ENCODE measurements at places on chromosomes 11 and 22.

DNA sequence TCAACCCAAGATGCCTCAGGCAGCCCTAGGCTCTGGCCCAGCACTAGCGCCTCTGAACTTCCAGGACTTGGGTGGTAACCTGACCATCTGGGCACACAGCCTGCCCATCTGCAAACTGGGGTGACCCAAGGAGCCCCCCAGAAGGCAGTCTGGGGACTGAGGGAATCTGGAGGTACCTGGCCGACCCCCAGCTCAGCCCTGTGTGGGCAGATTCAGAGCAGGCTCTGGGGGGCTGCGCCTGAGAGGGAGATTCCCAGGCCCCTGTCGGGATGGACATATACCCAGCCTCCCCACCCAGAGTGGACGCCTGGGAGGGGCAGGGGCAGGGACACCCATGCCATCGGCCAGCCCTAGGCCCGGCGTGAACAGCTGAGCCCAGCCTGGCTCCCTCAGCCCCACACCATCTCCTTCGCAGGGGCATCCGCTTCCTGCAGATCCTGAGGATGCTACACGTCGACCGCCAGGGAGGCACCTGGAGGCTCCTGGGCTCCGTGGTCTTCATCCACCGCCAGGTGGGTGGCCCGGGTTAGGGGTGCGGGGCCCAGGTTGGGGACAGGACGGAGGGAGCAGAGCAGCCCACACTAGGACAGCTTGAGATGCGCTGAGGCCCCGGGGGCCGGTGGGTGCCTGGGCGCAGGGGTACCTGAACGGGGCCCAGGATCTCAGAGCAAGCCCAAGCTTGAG, 126.9 kb downstream of the KCNQ1 start:
- DNase-seq, result no peak

GRCh38 chr11:39570526-39570925, 1888.9 kb downstream of the LRRC4C start:
- DNase-seq, result no peak

DNA sequence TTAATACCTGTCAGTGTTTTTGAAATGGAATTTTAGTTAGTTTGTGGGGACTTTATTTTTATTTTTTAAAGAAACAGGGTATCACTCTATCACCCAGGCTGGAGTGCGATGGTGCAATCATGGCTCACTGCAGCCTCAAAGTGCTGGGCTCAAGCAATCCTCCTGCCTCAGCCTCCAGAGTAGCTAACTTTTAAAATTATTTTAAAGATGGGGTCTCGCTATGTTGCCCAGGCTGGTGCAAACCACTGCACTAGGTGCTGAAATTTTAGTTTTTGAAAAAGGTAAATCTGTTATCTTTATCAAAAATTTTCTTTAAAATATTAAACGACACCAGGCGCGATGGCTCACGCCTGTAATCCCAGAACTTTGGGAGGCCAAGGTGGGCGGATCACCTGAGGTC, 42.6 kb downstream of the AMBRA1 start:
- no peak for DNase-seq

- DNase-seq, result no peak
These were observed 44.0 kb downstream of the MPPED1 start for GRCh38 chr22:43455846-43456245.

GRCh38 chr22:20080776-20081654, 974 bp downstream of the DGCR8 start:
- DNase-seq, result peak; percentile 71

DNA sequence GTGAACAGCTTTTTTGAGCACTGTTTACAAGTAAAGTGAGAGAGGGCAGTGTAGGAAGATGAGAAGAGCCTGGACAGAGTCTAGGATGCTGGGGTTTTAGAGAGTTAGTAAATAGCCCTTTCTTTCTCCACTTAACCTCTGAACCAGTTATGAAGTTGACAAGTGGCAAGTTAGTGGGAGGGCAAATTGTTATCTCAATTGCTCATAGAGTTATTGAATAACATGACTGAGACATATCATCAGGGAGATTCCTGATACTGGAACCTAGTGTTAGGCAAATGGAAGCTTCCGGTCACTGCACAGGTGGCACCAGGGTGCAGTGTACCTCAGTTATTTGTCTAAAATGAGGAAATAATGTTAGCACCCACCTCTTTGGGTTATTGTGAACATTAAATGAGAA, 57.8 kb upstream of the PTPN5 start:
- DNase-seq, result no peak

DNA sequence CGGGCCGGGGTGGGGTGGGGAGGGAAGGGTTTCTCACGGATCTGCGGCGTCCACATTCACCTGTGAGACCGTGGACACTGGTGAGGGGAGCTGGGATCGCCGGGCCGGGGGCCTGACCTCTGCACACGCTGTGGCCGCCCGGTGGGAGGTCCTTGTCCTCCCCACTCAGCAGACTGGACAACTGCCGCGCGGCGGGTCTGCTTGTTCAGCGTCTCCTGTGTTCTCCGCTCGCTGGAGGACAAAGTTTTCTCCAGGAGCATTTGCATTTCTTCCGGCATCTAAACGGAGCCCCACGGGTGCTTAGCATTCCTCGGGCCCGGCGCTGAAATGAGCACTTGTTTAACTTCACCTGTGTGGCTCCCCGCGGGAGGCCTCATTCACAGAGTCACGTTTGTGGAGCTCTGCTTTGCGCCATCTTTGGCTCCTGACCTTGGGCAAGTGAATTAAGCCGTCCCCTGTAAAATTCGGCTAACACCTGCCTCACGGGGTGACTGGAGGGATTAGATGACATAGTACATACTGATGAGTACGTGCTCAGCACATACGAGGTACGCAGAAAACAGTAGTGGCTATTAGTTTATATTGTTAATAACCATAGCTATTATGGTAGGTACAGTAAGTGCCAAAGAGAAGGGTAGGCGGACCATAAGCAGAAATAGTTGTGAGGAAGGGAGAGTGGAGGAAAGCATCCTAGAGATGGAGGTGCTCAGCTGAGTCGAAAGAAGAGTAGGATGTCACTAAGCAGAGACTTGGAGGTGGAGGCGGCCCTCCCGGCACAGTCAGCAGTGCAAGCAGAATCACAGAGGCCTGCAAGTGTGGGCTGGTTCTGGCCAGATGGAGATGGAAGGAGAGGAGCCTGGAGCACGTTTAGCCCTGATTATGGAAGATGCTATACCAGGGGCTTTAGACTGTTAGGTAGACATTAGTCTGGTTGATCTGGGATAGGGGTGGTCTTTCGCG, 885 bp downstream of the TRMU start:
- no peak for DNase-seq

GRCh38 chr11:73163638-73164174, 21.6 kb upstream of the FCHSD2 start:
- DNase-seq, result no peak

Measured in fibroblast of mammary gland (primary cell).